ENCODE measurements at places on chromosomes 2 and 18.
A peak's percentile ranks its signal among the peaks of the same experiment; 100 is the strongest.

DNA sequence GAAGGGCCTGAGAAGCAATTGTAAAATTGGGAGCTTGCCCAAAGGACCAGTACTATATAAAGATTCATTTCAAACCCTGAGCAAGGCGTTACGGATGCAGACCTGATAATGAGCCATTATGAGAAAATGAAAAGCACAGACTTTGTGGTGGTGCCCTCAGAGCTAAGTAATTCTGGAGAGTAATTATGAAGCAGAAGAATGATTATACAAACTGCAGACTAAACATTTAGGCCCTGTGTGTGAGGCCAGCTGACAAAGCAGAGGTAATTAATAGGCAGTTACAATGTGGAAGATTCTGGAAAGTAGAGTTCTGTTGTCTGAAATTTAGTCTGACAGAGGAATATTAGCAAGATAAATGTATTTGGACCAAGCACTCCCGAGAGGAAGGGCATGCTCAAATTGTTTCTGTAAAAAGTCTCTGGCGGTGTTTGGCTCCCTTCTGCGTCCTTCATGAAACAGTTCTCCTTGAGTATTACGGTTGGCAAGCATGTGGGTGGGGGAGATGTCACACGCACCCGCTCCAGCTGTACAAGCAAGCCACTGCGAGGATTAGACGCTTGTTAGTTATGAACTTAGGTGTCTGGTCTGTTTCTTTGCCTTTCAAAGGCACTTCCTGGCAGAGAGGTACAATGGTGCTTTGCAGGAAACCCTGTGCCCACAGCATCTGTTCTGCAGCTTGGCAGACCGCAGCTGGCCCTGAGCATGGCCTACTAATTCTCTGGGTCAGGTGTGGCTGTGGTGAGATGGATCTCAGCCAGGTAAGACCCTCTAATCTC is 45.5 kb downstream of the CDC42EP3 start:
- DNase-seq = no peak

DNA sequence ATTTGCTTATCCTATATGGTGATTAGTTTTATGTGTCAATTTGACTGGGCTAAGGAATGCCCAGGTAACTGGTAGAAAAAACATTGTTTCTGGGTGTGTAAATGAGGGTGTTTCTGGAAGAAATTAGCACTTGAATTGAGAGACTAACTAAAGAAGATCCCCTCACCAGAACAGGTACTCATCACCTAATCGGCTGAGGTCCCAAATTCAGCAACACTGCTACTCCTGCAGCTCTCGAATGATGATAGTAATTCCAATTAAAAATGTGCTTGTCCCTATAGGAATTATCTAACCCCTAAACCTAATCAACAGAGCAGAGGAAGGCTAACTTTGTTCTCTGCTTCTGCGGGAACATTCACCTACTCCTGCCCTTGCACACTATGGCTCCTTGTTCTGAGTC is 464.5 kb upstream of the CHST9 start:
- DNase-seq = no peak

DNA sequence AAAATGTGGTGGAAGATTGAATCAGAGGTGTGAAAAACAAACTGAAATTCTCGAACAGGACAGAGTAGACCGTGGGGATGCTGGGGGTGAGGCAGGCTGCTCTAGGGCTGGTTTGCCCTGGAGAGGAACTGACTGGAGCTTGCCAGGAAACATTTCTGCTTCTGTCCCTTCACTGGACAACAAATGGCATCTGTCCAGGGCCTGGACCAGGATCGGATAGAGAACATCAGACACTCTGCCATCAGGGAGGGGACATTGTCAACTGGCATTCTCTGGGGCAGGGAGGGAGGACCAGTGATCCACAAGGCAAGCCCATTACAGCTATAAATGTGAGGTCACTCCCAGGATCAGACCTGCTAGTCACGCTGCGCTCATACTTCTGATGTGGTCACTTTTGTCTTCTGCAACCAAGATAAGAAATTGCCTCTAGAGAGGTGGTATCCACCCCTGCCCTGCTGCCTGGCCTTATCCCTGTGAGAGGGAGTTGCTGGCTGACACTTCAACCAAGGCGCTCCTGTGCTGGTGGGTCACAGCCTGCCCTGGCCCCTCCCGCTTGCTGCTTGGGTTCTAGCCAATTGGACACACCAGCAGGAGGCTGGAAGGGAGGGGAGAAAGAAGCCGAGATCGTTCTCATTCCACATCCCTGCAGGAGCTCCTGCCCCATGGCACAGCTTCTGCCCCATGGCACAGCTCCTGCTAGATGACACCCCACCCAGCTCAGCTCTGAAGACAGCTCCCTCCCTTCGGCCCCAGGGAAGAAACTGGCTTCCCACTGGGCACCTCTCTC is 8.7 kb downstream of the NPPC start:
- DNase-seq = no peak

- no peak for DNase-seq
Observed at GRCh38 chr2:18940184-18940583, 350.8 kb upstream of the NT5C1B start.

GRCh38 chr2:64617631-64618151 is 36.0 kb downstream of the SERTAD2 start:
- no peak for DNase-seq

DNA sequence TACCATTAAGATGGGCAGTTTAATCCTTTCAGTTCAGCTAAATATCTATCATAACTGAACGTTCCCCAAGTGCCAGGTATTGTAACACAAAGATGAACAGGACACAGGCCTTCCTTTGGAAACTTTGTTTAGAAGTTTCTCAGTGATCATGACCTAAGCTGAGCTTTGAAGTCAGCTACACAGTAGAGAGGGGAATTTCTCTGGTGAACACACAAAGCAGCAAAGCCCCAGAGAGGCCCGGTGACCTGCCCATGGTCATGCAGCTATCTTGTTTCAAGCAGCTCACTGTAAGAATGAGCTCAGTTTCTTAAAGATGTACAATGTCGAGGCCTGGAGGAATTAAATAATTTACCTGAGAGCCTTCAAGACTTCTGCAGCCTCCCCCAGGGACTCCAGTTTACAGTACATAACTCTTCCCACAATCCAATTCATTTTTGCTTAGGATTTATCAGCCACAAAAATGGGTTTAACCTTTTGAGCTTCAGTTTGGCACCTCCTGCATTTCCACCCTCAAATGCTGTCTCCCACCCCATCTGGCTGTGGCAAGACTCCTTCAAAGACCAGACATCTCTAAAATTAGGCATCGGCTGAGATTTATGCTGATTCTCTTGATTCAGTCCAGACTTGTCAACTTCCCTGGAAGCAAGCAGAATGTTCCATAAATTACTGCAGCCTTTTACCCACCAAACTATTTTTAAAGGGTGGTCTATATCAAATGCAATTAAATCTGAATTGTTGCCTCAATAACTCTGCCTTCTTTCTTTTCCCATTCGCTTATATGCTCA is 325.6 kb downstream of the TXNL1 start:
- no peak for DNase-seq

GRCh38 chr2:216629784-216630183 is 3.4 kb upstream of the IGFBP2 start:
- DNase-seq = no peak

GRCh38 chr18:74950479-74950878 is 258.5 kb downstream of the PTGR3 start:
- no peak for DNase-seq

DNA sequence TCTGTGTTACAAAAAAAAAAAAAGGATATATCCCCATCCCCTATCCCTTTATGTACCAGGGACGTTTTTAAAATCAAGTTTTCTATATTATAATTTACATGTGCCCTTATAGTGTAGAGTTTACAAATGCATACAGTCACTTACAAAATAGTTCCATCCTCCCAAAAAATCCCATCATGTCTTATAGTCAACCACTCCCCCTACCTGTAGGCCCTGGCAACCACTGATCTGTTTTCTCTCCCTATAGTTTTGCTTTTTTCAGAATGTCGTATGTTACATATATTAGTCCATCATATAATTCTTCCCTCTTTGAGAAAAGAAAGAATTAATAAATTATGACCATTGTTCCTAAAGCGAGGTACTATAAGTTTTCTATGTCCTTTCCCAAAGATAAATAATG is 17.8 kb downstream of the CFAP210 start:
- no peak for DNase-seq

DNA sequence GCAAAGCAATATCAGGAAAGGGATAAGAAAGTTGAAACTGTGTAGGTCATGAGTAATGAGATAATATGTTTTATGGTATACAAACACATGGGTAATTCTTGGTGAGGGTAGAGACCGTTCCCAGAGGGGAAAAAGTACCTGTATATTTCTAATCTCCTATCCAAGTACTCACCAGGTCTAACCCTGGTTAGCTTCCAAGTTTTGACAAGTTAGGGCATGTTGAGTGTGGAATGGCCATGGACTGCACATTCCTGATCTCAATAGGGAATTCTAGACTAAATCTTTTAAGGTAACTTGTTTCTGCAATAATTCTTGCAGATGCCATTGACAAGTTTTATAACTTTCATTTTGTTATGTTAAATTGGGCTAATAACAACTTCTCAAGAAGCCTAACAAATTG is 216.6 kb downstream of the SPAG16 start:
- no peak for DNase-seq

DNA sequence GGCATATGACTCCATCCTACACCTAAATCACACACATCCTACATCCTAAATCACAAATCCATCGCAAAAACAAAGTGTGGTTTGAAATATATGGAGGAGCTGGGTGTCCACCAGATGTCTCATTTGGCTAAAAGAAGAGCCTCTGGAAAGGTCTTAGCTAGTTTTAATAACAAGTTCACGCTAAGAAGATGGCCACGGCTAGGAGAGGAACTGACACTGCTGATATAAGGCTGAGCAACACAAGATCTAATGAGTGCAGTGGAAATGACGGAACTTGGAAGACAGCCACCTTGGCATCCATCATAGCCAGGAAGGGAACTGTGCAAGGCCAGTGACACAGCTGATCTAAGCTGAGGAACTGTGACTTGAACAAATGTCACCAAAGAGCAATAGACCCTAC is 60.0 kb upstream of the AGAP1 start:
- peak; percentile 59 for DNase-seq

DNA sequence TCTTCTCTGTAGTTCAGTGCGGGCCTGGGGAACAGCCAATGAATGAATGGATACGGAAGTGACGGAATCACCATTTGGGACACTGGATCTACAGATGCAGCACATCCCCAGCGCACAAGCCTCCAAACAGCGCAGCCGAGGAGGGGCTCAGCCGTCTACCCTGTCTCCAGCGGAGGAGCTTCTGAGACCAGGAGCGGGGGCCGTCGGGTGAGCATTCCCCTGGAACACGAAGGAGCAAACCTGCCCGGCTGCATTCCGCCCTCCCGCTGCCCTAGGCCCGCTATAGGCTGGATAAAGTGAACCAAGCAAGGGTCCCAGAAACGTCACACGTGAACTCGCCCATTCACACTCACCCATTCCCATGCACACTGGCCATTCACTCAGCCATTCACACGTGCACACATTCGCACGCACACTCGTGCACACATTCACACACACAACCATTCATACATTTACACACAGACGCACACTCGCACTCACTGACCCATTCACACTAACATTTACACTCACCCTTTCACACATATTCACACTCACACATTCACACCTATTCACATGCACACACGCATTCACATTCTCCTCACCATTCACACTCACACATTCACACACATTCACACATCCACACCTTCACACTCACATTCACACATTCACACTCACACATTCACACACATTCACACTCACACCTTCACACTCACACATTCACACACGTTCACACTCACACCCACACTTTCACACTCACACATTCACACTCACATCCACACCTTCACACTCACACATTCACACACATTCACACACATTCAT is 63.4 kb downstream of the BIN1 start:
- DNase-seq = no peak

DNA sequence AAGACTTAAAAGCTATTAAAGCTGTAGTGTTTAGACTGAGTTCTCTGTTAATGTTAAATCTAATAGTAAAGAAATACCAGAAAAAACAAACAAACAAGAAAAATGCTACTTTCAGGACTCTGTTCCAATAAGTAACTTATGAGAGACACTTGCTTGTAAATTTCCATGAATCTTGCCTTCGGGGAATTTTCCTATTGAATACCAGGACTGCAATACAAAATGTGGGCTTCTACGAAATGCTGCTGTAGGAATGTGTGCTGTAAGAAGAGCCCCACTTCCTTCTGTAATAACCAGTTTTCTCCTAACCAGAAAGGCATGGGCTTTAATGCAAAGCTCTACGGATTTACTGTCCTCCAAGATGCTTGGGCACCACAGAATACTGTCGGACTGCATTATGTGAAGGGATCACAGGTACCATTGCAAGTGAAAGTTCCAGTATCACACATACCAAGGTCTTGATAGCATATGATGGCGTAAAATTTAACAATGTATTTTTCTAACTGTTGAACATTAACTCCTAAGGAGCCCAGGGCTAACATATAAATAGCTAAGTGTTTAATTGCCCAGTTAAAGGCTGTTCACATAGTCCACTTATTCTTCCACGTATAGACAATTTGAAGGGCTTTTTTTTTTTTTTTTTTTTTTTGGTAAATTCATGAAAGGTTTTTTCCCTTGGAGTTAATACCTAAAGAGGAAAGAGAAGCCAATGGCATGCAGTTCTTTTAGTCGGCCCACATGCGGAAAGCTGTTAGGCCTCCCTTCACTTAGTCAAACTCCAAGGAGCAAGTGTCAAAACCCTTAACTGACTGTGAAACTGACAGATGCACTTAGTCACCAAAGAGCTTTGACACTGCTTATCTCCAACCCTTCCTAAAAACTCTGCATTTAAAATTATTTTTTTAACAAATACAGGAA is 564.0 kb upstream of the POU3F3 start:
- no peak for DNase-seq

DNA sequence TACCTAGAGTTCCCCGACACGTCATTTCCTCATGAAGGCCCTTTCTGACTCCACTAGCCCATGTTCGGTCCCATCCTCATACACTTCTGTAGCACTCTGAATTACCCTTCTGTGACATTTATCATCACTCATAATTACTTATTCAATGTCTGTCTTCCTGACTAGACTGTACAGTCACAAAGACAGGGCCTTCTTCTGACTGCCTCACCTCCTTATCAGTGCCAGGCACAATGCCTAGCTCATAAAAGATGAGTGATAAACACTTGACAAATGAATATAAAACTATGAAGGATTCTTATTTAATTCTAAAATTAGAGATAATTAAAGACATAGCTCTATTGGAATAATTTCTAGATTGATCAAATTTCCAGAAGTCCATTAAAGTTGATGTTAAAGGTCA is 1.4 kb upstream of the UBXN4 start:
- no peak for DNase-seq

DNA sequence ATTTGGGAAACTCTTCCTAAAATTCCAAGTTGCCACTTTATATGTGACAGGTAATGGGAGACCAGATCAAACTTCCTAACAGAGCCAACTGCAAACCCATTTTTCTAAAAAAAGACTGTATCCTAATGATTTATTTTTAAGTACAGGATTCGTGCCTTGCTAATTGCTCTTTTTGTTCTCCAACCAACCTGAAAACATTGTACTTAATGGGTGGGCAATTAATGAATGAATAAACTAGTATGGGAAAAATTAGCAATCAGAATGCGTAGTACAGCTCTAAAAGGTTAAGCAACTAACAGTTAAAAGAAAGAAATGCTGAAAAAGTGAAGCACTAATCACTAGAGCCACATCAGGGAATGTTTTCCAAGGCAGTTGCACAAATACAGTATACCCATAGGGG is 217.2 kb upstream of the KCNJ3 start:
- DNase-seq = no peak
